CD8-positive, alpha-beta memory T cell (primary cell): ENCODE measurements at places on chromosomes 5 and 9. TPM values are rescaled to one million over a fixed set of nuclear protein-coding genes. Genes with fewer than 3 reads are reported as not detected.

DNA sequence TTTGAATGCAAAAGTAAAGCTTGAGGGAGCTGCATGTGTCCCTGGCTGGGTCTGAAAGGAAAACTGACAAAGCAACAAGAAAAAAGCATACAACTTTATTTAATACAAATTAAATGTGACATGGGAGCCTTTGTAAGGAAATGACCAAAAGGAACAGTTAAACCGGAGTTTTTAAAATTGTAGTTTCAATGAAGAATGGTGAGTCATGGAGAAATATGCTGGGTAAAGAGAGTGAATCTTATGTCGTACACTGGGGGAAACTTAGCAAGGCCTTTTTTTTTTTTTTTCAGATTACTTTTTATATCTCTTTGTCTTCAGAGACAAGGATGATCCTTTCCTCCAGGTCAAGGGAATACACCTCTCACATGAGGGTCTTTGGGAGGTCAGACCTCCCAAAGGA is 50.1 kb upstream of the FBXL17 start:
- no peaks in the 10 kb centered on the region for H3K36me3 ChIP-seq
- no peaks in the 10 kb centered on the region for H3K4me1 ChIP-seq
- no peak overlapping the region for H3K4me3 ChIP-seq
- H3K27ac ChIP-seq, result no peak overlapping the region

DNA sequence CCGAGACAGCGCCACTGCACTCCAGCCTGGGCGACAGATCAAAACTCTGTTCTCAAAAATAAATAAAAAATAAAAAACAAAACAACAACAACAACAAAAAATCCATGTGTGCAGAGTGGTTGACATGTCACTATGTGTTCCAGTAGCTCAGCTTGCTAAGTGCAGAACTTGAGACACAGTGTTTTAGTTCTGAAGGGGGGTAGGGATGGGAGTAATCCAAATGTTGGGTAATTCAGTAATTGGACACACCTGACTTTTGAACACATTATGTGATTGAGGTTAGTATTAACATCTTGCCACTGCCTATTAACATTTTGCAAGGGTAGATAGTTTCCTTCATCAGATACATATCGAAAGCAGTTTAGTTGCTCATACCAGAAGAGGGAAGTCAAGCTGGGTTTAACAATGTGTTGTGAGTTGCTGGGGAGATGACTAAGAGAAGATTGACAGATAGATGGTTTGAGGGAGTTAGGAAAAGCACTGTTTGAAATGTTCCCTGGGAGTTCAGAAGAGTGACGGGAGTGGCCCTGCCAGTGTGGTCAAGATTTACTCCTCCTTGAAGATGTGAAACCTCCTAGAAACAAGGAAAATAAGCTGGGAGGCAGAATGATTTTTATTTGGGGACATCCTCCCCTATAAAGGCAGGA is 928 bp downstream of the HACD4 start:
- peak overlapping the region; percentile 78 for H3K4me3 ChIP-seq
- H3K27me3 ChIP-seq, result no peaks in the 10 kb centered on the region
- peak overlapping the region; percentile 68 for H3K27ac ChIP-seq
- peaks cover 39% of the 10 kb centered on the region for H3K4me1 ChIP-seq
- DNase-seq, result no peak
- no peaks in the 10 kb centered on the region for H3K36me3 ChIP-seq

DNA sequence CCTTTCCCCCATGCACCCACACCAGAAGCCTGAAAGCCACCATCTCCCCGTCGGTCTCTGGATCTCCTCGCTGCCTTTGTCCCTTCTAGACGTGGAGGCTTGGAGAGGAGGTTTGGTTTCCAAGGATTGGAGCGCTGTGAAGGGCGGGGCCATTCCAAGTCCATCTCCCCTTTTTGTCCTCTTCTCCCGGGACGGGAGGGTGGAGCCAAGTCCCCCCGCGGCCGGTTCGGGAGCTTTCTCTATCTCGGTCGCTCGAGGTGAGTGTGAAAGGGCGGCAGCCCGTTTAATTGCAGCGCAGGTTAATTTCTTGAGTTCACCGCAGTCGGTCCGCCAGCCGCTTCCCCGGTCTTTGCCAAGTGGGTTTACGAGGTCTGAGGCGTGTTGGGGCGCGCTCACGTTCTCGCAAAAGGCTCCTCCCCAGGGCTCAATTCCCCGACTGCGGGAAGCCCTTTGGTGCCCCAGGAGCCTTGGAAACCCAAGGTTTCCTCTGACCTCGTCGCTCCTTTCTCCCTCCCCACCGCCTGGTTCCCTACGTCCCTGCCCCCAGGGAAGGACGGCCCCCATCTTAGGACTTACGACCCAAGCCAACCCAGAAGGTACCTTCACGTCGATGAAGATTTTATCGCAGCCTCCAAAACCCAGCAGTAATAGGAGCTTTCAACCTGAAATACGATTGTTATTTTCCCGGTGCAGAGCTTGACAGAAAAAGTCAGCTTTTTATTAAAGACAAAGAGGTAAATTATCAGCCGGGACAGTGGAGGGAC is 2.8 kb upstream of the ZNF462 start:
- no peak overlapping the region for H3K27ac ChIP-seq
- H3K4me1 ChIP-seq, result peaks cover 5% of the 10 kb centered on the region
- H3K4me3 ChIP-seq, result no peak overlapping the region
- DNase-seq, result no peak

DNA sequence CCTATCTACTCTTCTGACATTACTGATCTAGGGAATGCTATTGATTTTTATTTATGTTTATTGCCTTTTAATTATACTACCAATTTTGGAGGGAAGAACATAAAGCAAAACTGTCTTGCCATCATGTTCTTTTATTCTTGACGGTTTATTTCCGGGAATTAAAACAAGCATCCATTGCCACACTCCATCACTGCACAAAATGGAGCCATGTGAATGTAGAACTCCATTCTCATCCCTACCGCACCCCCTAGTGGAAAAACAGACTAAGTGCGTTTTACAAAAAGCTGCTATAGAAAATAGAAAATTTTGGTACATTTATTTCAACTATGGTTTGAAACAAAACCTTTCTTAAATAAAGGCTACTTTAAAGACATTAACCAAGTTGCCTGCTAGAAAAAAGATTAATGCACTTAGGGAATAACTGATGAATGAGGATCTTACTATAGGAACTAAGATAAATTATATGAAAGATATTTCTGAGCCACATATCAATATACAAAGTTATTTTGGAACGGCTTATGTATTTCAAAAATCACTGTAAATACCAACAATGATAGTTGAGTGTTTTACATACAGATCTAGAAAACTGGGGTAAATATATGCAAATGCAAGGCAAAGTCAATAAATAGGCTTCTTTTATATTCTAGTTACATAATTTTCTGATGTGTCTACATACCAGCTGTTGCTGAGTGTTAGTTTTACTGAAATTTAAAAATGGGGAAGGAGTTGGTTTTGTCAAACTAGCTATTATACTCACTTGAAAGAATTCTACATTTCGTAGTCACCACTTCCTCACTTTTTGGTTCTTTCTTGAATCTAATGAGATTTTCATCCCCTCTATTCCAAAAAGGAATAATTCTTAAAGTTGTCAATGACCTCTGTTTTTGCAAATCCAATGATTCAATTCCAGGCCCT is 26.5 kb downstream of the OXCT1 start:
- no peak for DNase-seq
- H3K36me3 ChIP-seq, result peaks cover 5% of the 10 kb centered on the region

DNA sequence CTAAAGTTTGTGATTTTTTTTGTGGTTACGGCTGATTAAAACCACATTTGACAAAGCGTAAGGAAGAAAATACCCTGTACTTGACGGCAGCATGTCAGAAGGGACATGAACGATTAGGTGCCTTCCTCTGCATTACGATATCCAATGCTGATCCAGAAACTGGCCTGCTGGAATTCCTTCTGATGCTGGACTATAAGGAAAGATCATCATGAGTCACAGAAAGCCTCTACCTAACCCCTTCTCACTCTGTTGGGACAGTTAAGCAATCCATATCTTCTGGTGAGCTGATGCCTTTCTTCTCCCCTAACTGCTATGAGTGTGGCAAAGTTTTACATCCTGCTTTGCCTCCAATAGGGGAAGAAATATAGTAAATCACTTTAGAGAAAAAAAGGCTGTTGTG is 78.4 kb upstream of the PAPPA start:
- no peak overlapping the region for H3K4me3 ChIP-seq
- no peak for DNase-seq
- no peaks in the 10 kb centered on the region for H3K4me1 ChIP-seq
- H3K27me3 ChIP-seq, result no peaks in the 10 kb centered on the region
- no peaks in the 10 kb centered on the region for H3K36me3 ChIP-seq

DNA sequence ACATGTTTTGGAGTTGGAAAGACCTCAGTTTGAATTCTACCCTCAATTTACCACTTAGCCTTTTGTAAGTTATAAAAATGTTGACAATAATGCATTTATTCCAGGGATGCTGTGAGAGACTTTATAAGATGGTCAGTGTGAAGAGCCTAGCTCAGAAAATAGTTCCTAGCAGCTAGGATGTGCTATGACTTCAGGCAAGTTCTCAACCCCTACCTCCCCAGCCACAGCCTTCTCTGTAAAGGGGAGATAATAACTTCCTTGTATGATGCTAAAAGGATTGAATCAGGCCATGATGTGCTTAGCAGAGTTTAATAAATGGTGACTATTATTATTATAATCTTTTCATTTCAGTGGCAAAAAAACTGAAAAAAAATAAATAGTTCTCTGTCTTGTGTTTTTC is 77.6 kb downstream of the ALDH1A1 start:
- no peak for DNase-seq
- H3K4me1 ChIP-seq, result no peaks in the 10 kb centered on the region
- H3K36me3 ChIP-seq, result no peaks in the 10 kb centered on the region
- no peak overlapping the region for H3K27ac ChIP-seq
- no peak overlapping the region for H3K4me3 ChIP-seq

DNA sequence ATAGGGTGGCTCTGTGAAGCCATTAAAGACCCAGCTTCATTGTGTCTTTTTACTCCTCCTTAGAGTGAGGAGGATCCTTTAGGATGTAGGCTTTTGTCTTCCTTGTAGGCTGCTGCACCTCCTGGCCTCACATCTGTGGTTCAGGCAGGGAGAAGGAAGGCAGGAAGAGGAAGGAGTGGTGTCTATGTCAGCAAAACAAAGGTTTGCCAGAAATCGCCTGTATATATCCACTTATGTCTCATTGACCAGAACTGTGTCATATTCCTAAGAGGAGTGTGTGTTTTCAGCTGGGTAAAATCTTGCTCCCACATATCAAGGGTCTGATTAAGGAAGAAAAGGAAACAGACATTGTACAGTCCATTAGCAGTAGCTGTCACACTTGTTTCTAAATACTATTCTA is 213.8 kb downstream of the ARHGAP26 start:
- no peaks in the 10 kb centered on the region for H3K27me3 ChIP-seq
- H3K4me1 ChIP-seq, result peaks cover 38% of the 10 kb centered on the region
- no peaks in the 10 kb centered on the region for H3K36me3 ChIP-seq
- H3K27ac ChIP-seq, result no peak overlapping the region
- DNase-seq, result no peak

DNA sequence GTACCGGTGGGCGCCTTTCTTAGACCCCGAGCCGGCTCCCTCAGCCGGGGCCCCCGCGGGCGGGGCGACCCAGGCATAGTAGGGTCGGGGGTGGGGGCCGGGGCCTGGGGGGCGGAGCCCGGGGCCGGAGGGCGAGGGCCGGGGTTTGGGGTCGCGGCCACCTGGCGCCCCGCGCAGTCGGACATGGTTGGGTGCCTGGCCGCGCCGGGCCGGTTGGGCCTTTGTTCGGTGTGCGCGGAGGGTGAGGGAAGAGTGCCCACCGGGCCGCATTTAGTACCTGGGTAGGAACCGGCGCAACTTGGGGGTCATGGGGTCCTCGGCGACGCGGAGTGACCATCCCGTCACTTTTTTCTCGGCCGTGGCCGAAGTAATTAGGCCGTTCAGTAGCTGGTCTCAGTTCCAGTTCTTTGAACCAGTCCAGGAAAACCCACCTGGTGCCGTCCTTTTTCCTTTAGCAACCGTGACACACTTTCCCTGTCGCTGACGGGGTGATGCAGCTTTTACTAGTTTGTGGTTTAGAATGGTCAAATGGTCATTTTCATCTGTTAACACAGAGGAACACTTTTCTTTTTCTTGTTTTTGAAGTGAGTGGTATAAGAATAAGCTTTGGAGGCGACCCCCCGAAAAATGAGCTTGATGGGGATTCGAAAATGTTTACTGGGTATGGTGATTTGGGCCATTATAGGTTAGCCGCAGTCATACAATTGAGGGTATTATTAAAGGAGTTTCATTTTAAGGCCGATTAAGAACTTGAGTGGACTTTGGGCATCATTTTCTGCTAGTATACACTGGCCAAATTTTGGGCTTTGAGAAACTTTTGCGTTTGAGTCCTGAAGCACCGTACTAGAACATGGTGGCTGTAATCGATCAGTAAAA is 589 bp downstream of the CKS2 start:
- H3K4me3 ChIP-seq, result peak overlapping the region; percentile 68
- H3K4me1 ChIP-seq, result peaks cover 30% of the 10 kb centered on the region
- peak overlapping the region; percentile 99 for H3K27ac ChIP-seq

GRCh38 chr5:168137265-168137664 is 154.2 kb upstream of the WWC1 start:
- no peaks in the 10 kb centered on the region for H3K27me3 ChIP-seq
- H3K4me3 ChIP-seq, result no peak overlapping the region
- no peaks in the 10 kb centered on the region for H3K36me3 ChIP-seq
- no peaks in the 10 kb centered on the region for H3K4me1 ChIP-seq
- H3K27ac ChIP-seq, result no peak overlapping the region
- DNase-seq, result no peak

DNA sequence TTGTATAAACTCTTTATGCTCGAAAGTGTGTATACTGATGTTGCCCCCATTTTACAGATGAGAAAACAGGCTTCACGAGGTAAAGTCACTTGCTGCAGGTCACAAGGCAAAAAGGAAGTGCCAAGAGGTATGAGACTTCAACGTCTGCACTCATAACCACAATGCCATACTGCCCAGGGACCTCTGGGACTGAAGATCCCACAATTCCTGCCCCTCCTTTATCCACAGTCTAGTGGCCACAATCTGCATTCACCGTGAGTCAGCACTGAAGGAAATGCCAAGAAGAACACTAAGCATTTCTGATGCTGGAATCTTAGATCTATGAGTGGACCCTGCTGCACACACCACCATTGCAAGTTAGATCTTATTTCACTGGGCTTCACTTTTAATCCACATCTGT is 37.3 kb downstream of the MED27 start:
- no peaks in the 10 kb centered on the region for H3K27me3 ChIP-seq
- no peak overlapping the region for H3K27ac ChIP-seq
- no peaks in the 10 kb centered on the region for H3K4me1 ChIP-seq
- H3K4me3 ChIP-seq, result no peak overlapping the region

TTC39B gene
- 11.3 TPM for total RNA-seq

THBS4 gene
- total RNA-seq, result 0.98 TPM

CARD6 gene
- total RNA-seq, result 1.8 TPM

AFAP1L1 gene
- total RNA-seq, result not detected

EQTN gene
- total RNA-seq, result not detected
